Stimulated activated CD8-positive, alpha-beta memory T cell treated with anti-CD3 and anti-CD28 coated beads, Interleukin-15, amount 100 ng/mL, for 48 hours (primary cell): ENCODE measurements at places on chromosomes 11 and 22.

GRCh38 chr11:83628622-83629355 lies 342.6 kb upstream of the CCDC90B start:
- no peak for DNase-seq

DNA sequence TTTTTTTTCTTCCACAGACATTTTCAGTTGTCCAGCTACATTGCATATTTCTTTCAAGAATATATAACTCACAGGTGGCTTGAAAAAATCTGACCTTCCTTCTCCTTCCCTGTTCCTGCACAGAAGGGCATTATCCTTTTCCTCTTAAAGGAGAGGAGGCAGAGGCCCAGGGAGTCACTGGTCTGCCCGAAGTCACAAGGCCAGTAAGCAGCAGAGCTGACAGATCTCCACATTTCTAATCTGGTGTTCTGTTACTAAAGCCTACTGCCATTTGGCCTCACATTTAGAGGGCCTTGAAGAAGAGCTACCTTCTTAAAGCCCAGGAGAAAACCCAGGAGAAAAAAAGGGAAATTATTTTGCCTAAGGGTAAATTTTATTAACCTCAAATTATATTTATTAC lies 12.3 kb downstream of the ENDOD1 start:
- DNase-seq = no peak

- no peak for DNase-seq
Measured at GRCh38 chr11:112735470-112735869, 225.8 kb upstream of the NCAM1 start.

- DNase-seq = no peak
Measured at GRCh38 chr11:97815667-97816066, 1205.1 kb upstream of the CNTN5 start.

- DNase-seq = no peak
Measured at GRCh38 chr11:8332196-8332595, 68.5 kb upstream of the LMO1 start.

GRCh38 chr11:71937826-71938225 lies 9.0 kb downstream of the RNF121 start:
- no peak for DNase-seq

GRCh38 chr11:61709572-61709971 lies 29.4 kb downstream of the DAGLA start:
- no peak for DNase-seq

GRCh38 chr11:122336706-122337105 lies 220.7 kb upstream of the BLID start:
- DNase-seq = no peak

- no peak for DNase-seq
Measured at GRCh38 chr11:121841487-121842191, 274.4 kb downstream of the BLID start.

- DNase-seq = no peak
Measured at GRCh38 chr22:39494471-39495120, 7.5 kb upstream of the MIEF1 start.

DNA sequence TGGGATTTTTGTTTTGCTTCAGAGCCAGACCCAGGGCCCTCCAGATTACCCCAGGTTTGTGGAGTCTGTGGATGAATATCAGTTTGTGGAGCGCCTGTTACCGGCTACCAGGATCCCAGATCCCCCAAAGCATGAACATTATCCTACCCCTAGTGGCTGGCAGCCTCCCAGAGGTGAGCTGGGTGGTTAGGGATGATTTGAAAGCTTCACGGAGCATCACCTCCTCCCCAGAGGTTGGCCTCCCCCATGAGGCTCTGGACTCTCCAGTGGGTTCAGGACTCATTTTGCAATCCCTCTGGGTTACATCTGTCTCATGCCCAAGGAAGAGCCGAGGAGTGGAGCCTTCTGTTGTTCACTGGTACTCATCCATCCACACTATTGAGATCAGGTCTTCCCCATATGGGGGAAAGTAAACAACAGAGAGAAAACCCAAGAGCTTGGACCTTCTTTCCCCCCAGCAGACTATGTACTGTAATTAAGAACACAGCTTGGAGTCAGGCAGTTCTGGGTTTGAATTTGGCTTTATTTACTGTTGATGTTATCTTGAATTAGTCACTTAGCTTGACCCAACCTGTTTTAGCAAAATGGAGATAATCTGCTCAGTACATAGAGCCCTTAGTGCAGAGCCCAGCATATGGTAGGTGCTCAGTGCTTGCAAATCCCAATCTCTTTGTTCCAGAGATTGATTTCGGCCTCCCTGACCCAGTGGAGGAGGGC lies 2.5 kb downstream of the MRPL49 start:
- no peak for DNase-seq

DNA sequence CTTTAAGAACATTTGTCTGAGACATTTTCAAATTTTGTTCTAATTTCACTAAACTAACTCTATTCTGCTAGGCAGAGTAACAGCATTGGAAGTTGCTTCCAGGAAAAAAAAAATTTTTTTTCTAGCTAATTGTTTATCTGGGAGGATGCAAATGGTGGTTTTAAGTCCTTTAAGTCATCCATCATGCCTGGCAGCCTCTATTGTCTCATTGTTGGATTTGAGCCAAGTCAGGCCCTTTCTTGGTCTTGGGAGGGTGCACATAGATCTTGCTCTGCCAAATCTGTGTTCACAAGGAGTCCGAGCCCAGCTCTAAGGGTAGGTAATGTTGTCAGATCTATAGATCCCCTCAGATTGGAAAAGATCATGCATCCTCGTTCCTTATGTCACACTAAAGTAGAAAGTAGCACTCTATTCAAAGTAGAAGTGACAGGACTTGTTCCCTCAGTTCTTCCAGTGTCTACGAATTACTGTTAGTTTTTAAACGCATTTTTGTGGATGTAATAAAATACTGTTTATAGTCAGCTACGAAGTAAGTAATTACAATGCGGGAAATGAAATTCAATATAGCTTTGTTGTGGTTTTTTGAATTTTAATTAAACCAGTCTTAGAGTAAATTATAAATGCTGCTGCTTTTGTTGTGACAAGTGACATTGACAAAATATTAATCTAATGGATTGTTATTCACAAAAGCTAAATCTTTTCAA lies 166.0 kb upstream of the RASSF10 start:
- DNase-seq = no peak

GRCh38 chr22:42863349-42863961 lies 6.4 kb upstream of the ARFGAP3 start:
- DNase-seq = peak; percentile 20

- DNase-seq = no peak
Measured at GRCh38 chr11:128057786-128058395, 529.5 kb downstream of the ETS1 start.

DNA sequence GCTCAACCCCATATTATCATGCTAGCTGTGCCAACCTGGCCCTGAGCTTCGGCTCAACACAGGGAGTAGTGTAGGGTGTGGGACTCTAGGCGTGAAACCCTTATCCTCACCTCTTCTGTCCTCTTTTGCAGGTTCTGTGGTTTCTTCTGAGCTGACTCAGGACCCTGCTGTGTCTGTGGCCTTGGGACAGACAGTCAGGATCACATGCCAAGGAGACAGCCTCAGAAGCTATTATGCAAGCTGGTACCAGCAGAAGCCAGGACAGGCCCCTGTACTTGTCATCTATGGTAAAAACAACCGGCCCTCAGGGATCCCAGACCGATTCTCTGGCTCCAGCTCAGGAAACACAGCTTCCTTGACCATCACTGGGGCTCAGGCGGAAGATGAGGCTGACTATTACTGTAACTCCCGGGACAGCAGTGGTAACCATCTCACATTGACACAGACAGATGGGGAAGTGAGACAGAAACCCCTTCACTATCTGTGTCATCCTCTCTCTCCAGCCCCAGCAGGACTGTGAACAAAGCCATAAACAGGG lies 76.4 kb downstream of the GGTLC2 start:
- no peak for DNase-seq

GRCh38 chr22:39501644-39502108 lies 414 bp upstream of the MIEF1 start:
- DNase-seq = no peak

DNA sequence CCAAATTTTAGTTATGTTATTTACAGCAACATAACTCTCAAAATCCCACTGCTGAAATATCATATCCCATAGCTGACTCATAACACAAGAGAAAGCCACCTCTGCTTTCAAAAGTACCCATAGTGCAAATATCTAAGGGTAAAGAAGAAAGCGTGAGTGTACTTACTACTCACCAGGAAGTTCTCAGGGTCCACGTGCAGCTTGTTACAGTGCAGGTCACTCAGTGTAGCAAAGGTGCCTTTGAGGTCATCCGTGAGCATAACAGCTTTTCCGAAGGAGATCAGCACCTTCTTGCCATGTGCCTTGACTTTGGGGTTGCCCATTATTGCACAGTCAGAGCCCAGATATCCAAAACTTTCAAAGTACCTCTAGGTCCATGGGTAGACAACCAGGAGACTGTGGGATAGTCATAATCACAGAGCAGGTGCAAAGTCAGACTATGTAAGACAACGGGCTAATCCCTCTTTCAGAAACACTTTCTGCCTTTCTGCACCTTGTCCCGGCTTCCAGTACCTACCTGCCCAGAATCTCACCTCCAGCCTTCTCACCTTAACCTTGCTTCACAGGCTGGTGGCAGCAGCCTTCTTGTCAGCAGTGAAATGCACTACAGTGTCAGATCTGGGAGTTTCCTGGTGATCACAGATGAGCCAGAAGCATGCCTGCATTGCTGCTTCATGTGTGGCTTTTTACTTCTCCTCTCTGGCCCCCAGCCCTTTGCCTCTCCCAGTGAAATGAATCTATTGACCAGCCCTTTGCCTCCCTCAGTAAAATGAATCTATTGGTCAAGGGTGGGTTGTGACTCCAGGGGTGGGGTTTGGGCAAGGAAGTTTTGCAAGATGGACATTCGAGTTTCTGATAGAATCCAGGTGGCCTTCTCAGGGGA lies 6.5 kb downstream of the HBG1 start:
- DNase-seq = no peak

DNA sequence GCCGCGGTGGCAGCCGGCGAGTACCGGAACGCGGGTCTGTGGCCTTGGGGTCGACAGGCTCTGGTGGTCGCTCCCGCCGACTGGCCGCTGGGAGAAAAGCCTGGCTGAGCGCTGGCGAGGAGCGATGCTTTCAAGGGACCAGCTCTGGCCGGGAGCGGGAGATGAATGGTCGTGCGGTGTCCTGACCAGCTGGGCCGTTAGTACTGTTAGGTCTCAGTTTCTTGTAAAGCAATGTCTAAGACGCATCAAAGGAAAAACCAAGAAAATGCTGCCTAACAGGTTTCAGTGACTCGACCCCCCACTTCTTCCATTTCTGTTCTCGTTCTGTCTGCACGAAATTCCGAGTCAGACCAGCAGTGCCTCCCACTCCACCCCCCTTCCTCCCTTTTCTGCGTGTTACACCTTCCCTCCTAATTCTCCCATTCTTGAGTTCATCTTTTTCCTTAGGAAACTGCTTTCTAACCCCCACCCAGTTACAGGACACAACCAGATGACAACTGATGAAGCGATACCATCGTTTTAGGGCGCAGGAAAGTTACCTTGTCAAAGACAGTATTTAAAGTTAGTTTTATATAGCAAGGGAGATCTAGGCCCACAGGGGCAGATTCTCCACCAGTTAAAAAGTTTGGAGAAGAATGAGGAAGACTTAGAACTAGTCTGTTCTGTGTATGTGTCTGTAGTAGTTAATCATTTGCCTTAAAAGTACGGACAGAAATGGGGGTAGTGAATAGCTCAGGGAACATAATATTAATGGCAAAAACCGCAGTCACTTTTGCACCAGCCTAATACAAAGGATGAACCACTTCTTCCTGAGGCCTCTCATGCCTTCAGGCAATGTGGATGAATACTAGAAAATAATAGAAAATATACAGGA lies 1.0 kb downstream of the CUL5 start:
- no peak for DNase-seq

GRCh38 chr11:21464601-21465193 lies 728.2 kb upstream of the ANO5 start:
- DNase-seq = no peak

DNA sequence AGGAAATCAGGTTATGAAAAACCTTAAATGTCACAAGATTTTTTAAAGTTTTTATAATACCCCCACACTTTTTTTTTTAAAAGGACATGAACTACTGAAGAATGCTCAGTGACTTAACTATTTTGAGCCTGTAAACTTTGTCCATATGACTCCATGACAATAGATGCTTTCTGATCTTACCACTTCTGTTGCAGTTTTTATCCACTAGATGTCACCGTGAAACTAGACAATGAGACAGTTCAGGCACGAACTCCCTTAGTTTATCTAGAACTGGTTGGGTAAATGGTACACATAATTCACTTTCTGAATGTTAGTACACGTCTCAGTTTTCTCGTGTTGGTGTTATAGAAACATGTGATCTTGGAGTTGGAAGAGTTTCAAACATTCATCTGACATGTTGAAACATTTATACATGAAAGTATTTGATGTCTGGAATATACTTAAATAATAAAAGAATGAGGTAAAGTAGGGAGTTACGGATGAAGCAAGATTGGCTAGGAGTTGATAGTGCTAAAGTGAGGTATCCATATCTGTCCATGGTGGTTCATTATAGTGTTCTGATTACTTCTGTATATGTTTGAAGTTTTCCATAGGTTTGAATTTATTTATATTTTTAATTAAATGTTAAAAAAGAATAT lies 8.1 kb downstream of the CCDC15 start:
- no peak for DNase-seq

DNA sequence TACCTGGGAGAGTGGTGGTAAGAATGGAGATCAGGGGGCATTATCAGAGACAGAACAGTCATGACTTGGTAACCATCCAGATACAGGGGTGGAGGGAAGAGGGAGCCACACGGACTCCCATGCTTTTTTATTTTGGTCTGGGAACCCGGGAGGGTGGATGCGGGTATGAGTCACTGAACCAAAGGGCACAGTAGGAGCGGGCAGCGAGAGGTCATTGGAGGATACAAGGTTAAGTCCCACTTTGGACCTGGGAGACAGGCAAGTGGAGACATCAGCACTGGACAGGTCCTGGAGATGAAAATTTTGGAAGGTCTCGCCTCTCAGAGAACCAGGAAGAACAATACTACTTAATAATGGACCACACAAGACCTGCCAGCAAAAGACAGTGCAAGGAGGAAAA lies 6.7 kb downstream of the HDHD5 start:
- no peak for DNase-seq

DNA sequence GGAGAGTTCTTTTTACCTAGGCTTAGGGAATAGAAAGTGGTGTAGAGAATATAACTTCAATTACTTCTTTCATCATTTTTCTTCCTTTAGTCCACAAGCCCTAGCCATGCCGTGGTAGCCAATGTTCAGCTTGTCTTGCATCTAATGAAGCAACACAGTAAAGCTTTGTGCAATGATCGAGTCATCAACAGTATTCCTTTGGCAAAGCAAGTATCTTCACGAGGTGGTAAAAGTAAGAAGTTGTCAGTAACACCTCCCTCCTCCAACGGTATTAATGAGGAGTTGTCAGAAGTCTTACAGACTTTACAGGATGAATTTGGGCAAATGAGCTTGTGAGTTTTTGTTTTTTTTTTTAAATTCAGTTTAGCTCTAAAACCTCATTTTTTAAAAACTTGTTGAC lies 37.4 kb downstream of the CEP57 start:
- DNase-seq = no peak

GRCh38 chr22:30643055-30643875 lies 7.7 kb downstream of the SLC35E4 start:
- no peak for DNase-seq
